Thyroid gland (tissue), 4 donors: ENCODE measurements at places on chromosomes 1 and 21. TPM values are rescaled to one million over a fixed set of nuclear protein-coding genes. Genes with fewer than 3 reads are reported as not detected.

- DNase-seq = no peak
Observed at GRCh38 chr1:37875833-37876232, 16.4 kb upstream of the MTF1 start.

DNA sequence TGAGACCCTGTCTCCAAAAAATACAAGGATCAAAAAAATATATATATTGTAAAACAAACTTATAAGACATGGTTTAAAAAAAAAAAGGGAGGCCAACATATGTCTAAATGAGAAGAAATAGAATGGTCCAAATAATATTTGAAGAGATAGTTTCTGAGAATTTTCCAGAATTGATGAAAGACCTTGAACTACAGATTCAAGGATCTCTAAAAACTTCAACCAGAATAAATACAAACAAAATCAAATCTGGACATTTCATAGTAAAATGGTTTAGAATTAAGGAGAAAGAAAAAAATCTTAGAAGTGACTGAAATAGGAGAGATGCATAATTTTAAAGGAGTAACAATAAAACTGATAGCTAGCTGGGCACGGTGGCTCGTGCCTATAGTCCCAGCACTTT lies 45.5 kb upstream of the RCOR3 start:
- DNase-seq = no peak

GRCh38 chr1:10866321-10867093 lies 70.1 kb upstream of the CASZ1 start:
- DNase-seq = no peak

DNA sequence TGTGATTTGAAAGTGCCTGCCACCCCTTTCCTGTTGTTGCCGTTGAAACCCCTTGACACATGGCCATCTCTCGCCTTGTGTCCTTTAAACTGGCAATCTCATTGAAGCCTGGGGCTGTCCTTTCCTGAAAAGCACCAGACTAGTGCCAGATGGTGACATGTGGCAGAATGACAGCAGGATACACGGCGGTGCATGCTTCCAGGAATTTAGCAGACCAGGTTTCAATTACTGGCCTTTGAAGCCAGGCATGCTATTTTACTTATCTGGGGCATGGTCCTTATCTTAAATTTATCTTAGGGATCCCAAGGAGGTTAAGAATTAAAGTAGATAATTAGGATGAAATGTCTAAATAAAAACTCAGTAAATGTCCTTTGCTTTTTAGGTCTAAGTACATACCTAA lies 15.2 kb downstream of the PLPPR4 start:
- no peak for DNase-seq

- no peak for DNase-seq
Observed at GRCh38 chr1:63033211-63033610, 249.3 kb downstream of the ATG4C start.

- DNase-seq = no peak
Observed at GRCh38 chr21:39694750-39695149, 50.2 kb upstream of the IGSF5 start.

DNA sequence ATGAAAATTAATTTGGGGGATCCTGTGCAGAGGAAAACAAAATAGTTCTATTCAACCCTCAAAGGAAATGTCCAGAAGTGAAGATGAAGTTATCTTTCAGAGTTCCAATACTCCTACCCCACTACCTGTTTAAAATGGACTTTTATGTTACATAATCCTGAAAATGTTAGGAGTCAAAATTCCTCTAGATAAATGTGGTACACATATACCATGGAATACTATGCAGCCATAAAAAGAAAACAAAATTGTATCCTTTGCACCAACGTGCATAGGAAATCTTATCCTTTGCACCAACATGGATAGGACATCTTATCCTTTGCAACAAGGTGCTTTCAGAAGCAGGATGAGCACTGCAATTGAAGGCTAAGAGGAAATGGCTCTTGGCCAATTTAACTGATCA lies 245.2 kb downstream of the LTN1 start:
- DNase-seq = no peak

Gene HSD3B1
- not detected for total RNA-seq

DNA sequence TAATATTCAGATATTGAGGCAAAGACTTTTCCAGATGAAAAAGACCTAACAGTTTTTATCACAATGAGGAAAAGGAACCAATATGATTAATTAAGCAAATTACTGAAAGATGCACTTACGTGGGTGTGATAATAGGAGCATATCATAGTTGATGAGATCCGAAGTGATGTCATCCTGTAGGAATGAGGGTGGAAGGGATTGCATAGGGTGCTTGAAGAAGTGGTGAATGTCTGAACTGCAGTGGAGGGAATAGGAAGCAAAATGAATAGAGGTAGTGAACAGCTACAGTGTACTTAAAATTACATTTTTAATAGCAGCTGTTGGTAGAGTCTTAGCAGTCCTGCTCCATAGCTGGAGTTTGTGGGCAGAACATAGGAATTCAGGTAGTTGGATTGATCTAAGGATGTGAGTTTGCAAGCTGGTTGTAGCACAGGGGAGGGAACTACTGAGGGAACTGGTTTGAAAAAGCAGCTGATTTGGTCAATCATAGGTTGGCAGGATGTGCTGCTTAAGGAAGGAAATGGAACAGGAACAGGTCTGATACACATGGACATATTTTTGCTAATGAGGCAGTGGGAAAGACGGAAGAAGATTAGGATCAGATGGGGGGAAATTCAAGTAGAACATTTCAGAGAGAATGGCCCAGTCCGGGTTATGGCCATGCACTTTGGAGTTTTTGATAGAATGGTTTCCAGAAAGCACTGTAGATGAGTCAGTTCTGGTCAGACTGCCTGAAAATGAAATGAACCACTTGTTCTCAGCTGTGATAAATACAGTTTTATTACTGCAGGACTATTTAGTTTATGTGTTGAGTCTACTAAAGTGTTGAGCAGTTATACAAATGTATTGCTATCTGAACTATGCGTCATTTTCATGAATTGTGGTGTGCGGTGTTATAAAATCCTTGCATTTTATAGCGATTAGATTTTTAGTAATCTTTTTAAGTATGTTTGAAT lies 155.8 kb downstream of the RYR2 start:
- DNase-seq = no peak

Gene EFNA4
- total RNA-seq = 9.4 TPM

- no peak for DNase-seq
Observed at GRCh38 chr21:45834026-45834715, 147.4 kb upstream of the COL6A1 start.

DNA sequence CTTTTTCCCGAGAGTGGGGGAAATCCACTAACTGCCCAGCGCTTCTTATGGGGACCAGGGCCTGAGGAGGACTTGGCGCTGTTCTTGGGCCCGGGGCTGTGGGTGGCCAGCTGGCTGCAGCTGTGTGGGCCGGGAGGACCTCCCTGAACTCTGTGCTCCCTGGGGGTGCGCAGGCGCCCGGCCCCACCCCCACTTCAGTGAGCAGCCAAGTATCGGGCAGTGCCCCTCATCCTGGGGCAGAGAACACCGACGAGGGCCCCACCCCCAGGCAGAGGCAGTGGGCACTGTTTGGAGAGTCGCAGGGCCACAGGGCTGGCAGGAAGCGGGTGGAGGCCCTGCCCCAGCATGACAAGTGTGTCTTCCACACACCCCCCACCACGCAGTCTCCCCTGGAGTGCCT lies 32.5 kb upstream of the SLC19A1 start:
- DNase-seq = no peak
